ENCODE measurements at places on chromosomes 5 and 9. TPM values are rescaled to one million over a fixed set of nuclear protein-coding genes. Genes with fewer than 3 reads are reported as not detected.

DNA sequence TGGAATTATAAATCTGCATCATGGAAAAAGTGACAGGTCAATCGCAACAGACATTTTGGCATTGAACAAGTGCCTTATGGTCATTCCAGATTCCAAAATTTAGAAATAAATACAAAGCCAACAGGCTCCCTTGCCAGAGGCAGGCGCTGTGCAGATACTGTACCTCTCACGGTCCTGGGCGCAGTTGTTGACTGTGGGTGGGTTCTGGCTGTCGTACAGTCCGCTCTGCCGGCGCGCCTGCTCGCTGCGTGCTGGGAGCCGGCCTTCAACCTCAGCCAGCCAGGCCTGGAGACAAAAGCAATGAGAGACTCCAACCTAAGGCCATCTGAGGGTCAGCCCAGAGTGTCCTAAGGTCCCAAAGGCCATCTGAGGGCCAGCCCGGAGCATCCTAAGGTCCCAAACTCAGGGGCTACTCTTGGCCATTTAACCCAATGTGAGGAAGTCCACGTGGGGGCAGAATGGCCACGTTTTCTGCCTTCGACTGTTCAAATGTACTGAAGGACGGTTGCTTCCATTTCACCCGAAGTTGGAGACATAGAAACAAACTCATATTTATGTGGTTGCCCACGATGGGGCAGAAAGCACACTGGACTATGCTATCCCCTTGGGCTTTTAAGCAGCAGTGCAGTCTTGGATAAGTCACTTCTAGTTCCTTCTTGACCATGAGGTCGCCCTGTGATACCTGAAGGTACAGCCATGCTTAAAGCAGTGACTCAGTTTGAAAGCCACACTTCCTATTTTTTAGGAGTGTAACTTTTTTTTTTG, 65.2 kb downstream of the USP20 start:
- DNase-seq, result no peak

GRCh38 chr5:108278285-108279240, 103.3 kb downstream of the FBXL17 start:
- no peak for DNase-seq

GRCh38 chr5:17212996-17213395, 4.4 kb upstream of the BASP1 start:
- no peak for DNase-seq

The IL13 gene
- total RNA-seq, result not detected

The SPATA6L gene
- total RNA-seq, result 0.69 TPM

The ARSI gene
- 32.7 TPM for total RNA-seq

The ISL1 gene
- not detected for total RNA-seq

The ADAMTS19 gene
- 0.10 TPM for total RNA-seq

All from M059J (cell line).